HepG2 (cell line): ENCODE measurements at places on chromosomes 3 and 15.

- DNase-seq = no peak
Observed at GRCh38 chr3:82520846-82521245, 759.4 kb upstream of the GBE1 start.

DNA sequence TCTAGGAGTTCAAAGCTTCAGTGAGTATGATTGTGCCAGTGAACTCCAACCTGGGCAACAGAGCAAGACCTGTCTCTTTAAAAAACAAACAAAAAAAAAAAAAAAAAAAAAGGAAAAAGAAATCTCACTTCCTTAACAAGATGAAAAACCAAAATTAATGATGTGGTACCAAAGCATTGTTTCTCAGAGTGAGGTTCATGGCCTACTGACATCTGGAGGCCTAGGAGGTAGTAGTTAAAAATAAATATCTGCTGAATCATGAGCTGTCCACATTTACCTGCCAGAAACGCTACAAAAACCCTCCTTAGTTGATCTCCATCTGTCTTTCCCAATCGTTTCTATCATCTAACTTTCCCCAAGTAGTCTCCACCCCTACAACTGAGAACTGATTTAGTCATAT, 51.2 kb downstream of the EPHA6 start:
- DNase-seq = no peak

DNA sequence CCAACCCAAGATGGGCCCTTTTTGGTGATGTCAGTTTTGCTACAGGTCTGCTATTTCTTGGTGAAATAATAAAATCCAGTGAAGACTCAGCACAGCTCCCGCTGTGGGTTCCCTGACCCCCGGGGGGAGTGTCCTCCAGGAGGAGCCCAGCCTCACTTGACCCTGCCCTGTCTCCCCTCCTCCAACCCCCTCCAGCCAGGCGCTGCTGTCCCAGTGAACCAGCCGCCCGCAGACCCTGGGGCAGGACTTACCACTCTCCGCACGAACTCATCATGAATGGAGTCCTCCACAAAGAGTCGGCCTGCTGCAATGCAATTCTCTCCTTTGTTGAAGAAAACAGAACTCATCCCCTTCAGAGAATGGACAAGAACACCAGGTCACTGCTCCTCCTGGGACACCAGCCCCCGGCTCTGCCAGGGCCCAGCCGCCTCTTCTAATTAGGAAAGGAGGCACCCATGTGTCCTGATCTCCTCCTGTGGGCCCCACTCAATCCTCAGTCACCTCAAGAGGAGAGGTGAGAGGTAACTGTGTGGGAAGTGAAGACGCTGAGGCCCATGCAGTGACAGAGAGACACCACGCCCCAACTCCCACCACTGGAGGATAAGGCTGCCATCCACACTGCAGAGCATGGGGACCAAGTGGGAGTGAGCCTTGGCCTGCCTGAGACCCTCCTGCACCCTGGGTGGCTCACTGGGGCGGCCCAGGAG, 28.8 kb upstream of the SLC41A3 start:
- no peak for DNase-seq

- no peak for DNase-seq
Observed at GRCh38 chr3:162087361-162087760, 590.8 kb downstream of the OTOL1 start.

DNA sequence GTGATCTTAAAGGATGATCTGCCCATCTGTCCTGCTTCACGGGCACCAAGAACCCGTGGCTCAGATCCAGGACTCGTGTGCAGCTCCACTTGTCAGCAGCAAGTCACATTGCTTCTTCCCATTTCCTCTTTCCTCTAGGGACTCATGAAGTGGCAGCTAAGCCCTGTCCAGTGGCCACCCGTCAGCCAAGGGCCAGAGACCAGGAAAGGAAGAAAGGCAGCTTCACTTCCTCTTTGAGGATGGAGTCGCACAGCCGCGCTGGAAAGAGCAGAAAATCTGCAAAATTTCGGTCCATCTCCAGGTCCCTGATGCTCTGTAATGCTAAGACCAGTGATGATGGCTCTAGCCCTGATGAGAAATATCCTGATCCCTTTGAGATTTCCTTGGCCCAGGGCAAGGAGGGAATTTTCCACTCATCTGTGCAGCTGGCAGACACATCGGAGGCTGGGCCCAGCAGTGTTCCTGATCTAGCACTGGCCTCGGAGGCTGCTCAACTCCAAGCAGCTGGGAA, 28.5 kb downstream of the IL16 start:
- no peak for DNase-seq
